ENCODE measurements at places on chromosomes 2 and 18.

- no peak for DNase-seq
Observed at GRCh38 chr2:98796775-98797544, 66.0 kb upstream of the MGAT4A start.

GRCh38 chr2:40292291-40292690 lies 159.6 kb downstream of the SLC8A1 start:
- DNase-seq: no peak

DNA sequence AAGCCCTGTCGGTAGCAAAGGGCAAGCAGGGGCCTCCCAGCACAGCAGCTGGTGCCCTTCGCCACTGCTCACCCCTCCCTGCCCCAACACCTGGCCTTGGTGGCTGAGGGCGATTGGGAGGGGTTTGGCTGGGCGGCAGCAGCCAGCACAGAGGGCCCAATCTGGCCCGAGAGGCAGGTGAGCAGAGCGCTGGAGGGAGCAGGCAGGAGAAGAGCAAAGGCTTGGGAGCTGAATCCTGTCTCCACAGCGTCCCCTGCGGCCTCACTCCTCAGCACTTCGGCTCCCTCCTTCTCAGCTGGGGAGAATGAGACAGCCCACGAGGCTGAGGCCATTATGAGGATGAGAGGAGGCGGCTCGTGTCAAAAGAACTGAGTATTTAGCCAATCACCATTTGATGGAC lies 74.9 kb upstream of the TAF1B start:
- DNase-seq: no peak

- no peak for DNase-seq
Observed at GRCh38 chr2:119137502-119137901, 21.0 kb downstream of the C1QL2 start.

DNA sequence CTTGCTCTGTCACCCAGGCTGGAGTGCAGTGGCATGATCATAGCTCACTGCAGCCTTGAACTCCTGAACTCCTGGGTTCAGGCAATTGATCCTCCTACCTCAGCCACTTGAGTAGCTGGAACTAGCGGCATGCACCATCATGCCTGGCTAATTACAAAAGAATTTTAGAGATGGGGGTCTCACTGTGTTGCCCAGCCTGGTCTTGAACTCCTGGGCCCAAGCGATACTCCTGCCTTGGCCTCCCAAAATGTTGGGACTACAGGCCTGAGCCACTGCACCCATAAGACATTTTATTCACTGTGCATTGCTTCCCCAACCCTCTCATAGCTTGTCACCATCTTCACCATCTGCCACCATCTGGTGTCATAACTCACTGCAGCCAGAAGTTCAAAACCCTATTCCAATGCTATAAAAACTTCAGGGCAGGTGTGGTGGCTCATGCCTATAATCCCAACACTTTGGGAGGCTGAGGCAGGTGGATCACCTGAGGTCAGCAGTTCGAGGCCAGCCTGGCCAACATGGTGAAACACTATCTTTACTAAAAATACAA lies 78.7 kb downstream of the NCAPH start:
- no peak for DNase-seq

DNA sequence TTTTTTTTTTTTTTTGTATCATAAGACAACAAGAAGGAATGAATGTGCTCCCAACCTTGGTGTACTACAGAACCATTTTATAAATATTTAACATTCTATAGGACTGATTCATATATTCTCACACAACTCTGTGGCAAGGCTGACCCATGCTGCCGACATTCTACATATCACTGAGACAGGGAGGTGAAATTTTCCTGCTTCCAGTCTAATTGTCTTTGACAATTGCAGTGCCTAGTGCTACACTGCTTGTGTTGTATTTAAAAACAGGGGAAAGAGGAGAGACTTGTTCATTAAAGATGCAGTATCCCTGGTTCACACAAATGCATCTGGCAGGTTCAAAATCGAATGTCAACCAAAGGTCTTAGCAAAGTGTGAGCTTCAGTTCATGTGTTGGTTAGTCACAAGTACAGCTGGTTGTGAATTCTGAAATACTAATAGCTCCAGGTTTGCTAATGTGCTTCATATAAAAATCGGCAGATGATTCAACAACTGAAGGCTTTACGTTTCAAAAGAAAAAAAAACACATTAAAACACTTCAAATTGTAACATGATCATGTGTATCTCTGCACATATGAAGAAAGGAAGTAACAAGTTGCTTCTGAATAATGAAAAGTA lies 130.8 kb downstream of the FIGN start:
- peak; percentile 19 for DNase-seq

- DNase-seq: no peak
Observed at GRCh38 chr18:69035756-69036155, 237.9 kb downstream of the CCDC102B start.
